ENCODE measurements at places on chromosomes 11 and 22. TPM values are rescaled to one million over a fixed set of nuclear protein-coding genes. Genes with fewer than 3 reads are reported as not detected.

- H3K27me3 ChIP-seq: no peaks in the 10 kb centered on the region
- no peaks in the 10 kb centered on the region for H3K36me3 ChIP-seq
- no peak overlapping the region for H3K27ac ChIP-seq
- no peak for DNase-seq
- no peak overlapping the region for H3K4me3 ChIP-seq
These were observed 16.7 kb downstream of the MMP7 start for GRCh38 chr11:102513869-102514268.

The MPZL2 gene
- total RNA-seq: 4.2 TPM

- no peak overlapping the region for H3K27ac ChIP-seq
- H3K27me3 ChIP-seq: no peaks in the 10 kb centered on the region
- H3K4me1 ChIP-seq: peaks cover 34% of the 10 kb centered on the region
- no peak for DNase-seq
- no peak overlapping the region for H3K4me3 ChIP-seq
These were observed 53.4 kb upstream of the SESN3 start for GRCh38 chr11:95284057-95285052.

DNA sequence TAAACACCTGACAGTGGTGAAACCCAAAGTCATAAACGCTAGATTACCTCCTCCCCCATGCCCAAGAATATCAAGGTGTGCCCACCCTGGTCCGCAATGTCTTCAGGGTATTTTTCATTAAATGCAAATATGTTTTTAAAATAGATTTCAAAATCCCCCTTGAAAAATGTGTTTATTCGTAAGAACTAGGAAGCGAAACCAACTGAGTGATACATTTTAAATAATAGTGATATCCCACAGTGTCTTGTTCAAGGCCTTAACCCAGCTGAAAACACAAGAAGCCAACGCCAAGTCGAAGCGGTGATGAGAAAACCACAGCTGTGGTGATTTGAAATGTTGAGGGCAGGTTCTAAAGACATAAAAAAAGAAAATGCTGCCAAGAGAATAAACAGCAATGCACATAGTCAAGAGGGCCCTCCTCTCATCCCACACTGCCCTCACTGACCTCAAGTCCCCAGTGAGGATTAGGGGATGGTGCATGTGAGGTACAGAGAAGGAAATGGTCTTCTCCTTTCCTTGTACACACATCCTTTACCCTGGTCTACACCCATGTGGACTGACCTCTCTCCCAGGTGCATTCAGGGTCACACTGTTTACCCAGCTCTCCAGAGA is 25.5 kb downstream of the KCNJ1 start:
- no peak overlapping the region for H3K4me3 ChIP-seq
- H3K4me1 ChIP-seq: peaks cover 17% of the 10 kb centered on the region
- no peaks in the 10 kb centered on the region for H3K36me3 ChIP-seq
- no peaks in the 10 kb centered on the region for H3K27me3 ChIP-seq

All from GM23338 (cell line).